ENCODE measurements at places on chromosomes 2 and 18. TPM values are rescaled to one million over a fixed set of nuclear protein-coding genes. Genes with fewer than 3 reads are reported as not detected.

Gene FOXI3
- not detected for total RNA-seq

Gene PLB1
- 7.2 TPM for total RNA-seq

Gene CYP26B1
- 2.2 TPM for total RNA-seq

- DNase-seq = no peak
Measured at GRCh38 chr2:152560166-152560565, 157.1 kb downstream of the PRPF40A start.

- DNase-seq = no peak
Measured at GRCh38 chr18:62825382-62825781, 110.0 kb downstream of the PHLPP1 start.

GRCh38 chr2:191412353-191412752 lies 167.1 kb downstream of the MYO1B start:
- no peak for DNase-seq

DNA sequence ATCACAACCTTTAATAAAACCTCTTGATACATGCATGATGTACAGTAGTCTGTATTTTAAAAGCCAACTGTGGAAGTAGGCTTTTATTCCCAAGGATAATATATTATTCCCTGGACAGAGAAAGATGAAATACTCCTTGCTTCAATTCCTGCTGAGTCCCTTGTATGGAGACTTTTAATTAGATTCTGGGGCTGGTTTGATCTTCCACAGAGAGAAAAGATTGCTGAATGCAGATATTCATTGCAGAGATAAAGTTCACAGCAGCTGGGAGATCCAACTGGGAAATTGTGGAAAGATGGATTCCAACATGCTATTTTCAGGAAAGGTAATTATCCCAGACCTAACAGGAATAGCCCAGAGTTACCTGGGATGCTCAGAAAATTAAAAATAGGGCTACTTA lies 607.0 kb upstream of the HS6ST1 start:
- DNase-seq = no peak

DNA sequence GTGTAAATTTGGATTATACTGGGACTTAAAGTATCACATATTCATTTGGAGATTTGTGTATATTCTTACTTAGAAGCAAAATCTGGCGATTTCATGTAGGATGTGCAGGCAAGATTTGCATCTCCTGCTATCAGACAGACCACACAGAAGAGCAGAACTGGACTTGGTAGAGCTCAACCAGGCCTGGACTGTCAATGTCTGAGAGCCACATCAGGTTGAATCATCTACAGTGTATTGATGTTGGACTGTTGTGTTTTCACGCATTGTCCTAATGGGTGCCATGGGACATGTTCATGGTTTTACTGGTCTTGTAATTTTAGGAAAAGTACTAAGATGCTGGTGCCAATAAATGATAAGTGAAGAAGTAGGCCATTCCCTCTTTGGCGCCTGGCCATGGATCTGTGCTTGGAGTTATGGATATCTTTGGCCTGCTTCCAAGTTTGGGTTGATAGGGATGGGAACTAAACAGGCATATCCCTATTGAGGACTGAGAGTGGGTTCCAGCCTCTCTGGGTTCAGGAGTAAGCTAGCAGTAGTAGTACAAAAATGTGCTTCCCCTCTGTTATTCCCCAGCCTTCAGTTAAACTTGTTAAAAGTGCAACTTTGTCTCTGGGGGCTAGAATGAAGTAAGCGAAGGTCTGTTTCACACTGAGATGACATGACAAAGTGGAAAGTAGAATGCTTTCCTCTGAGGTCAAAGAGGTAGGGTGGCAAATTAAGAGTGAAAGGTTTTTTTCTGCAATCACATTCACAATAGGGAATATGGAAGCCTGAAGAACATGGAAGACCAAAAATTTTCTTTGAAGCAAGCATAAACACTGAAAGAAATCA lies 49.2 kb upstream of the NEMP2 start:
- no peak for DNase-seq
